Esophagus muscularis mucosa (tissue), 4 donors: ENCODE measurements at places on chromosomes 2 and 18. TPM values are rescaled to one million over a fixed set of nuclear protein-coding genes. Genes with fewer than 3 reads are reported as not detected.

- DNase-seq: no peak
These were observed 31.8 kb downstream of the STRADB start for GRCh38 chr2:201483342-201483741.

- DNase-seq: no peak
These were observed 53.8 kb downstream of the SMAD7 start for GRCh38 chr18:48896875-48897511.

FHL2 gene
- 85.0 TPM for total RNA-seq

- no peak for DNase-seq
These were observed 158.7 kb upstream of the NCKAP5 start for GRCh38 chr2:133726973-133727372.

- no peak for DNase-seq
These were observed 229.2 kb downstream of the SLC4A3 start for GRCh38 chr2:219856602-219857001.

CCBE1 gene
- total RNA-seq: 1.6 TPM

DNA sequence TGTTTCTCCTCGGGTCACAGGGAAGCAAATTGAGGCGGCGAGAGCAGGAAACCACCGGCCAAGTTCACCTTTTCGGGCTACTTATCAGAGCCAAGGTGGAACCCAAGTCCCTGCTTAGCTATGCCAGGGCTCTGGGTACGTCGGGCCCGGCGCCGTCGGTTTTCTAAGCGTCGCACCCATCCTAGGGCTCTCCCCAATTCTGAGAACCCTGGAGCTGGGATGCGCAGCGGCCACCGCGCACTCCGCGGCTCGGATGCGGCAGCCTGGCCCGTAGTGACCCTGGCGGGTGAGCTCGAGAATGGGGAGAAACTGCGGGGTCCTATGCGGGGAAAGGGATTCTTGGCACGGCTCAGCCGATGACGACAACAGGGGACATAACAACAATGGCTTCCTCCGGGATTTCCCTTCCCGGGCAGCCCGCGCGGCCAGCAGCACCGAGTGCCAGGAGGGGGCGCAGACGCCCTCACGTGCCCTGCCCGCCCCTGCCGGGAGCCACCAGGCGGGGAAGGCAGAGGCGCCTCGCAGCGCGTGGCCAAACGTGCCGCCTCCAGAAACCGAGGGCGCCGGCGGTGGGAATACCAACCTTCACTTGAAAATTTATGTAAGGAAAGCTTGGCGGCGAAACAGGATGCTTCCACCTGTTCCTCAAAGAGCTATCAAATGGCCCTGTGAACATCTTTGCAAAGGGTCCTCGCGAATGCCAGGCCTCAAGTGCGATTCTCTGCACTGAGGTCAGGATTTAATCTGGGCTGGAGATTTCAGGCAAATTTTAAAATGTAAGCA lies 2.1 kb upstream of the SLC30A3 start:
- DNase-seq: no peak
